ENCODE measurements at places on chromosomes 4 and X. TPM values are rescaled to one million over a fixed set of nuclear protein-coding genes. Genes with fewer than 3 reads are reported as not detected.

Gene LUZP4
- not detected for total RNA-seq

Gene MAGEB1
- not detected for total RNA-seq

Gene ARHGAP24
- 52.7 TPM for total RNA-seq

Gene C4orf51
- not detected for total RNA-seq

Gene MAB21L2
- total RNA-seq = 47.0 TPM

Gene GPR34
- 4.3 TPM for total RNA-seq

Gene FAM184B
- total RNA-seq = 20.3 TPM

Gene PLXNB3
- total RNA-seq = 7.3 TPM

Data from camera-type eye (tissue), 1 donor.